ENCODE measurements at places on chromosomes 2 and 18.

- no peak for DNase-seq
Measured at GRCh38 chr2:176193048-176193447, 4.6 kb downstream of the HOXD1 start.

DNA sequence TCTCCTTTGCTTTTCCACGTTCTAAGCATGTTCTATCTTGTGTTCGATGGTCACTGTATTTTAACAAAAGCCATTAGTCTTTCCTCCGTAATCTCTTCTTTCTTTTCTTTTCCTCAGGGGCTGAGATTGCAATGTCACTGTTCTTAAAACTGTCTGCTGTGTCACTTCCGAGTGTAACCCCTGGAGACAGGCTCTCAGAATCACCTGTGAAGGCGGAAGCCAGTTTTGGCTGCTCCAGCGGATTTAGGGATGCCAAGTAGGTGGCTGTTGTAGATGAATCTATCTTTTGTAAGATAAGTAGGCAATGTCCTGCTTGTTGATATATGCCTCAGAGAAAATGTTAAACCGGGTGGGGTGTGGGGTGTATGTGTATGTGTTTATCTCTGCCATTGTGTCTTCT lies 94.7 kb upstream of the L3MBTL4 start:
- DNase-seq = no peak

DNA sequence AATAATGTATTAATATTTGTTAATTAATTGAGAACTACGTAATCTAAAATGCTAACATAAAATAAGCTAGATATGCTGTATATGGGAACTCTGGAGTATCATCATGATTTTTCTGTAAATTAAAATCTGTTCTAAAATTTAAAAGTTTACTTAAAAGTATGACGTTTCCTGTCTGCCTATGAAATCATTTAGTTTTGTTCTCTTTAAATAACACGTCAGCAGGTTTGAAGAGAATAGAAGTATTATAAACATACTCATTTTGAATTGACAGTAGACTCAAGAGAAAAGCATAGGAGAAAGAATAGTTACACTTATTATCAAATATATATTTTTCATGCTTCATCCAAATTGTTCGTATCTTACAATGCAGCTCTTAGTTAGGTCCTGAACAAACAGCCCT lies 19.1 kb upstream of the ZNF804A start:
- DNase-seq = no peak

GRCh38 chr2:235960011-235960715 lies 208.0 kb downstream of the GBX2 start:
- no peak for DNase-seq

GRCh38 chr18:73331212-73331772 lies 463.5 kb upstream of the NETO1 start:
- DNase-seq = no peak

DNA sequence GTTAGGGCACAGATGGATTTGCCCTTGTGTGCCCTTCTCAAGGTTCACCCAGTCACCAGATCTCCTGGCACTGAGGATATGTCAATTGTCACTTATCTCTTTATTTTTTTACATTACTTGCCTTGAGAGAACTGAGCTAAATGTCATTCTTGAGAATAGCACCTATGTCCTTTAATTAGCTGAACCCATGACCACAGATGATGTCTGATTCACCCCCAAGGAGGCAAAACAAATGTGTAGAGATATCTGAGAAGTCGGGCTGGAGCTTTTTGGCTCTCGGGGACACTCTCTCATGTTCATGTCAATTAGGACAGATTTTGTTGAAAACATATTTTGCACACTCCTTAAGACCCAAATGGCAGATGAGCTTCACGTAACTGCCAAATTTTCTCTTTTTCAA lies 171.4 kb upstream of the LRRTM1 start:
- DNase-seq = no peak

GRCh38 chr18:65145312-65145711 lies 605.5 kb upstream of the CDH7 start:
- no peak for DNase-seq

DNA sequence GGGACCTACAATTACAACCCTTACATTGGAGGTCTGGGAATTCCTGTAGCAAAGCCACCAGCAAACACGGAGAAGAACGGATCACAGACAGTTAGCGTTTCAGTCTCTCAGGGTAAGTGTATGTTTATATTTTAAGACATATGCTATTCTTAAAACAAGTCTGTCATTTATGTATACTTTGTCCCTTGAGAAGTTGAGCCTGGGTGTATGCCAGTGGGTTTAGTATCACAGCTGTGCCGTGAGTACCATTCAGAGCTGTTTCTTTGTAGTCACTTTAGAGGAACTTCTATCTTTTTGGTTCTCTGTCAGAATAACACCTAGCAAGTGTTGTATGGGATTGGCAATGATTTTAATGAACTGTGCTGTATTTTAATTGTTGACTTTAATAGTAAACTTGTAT lies 125.6 kb downstream of the BIRC6 start:
- peak; percentile 5 for DNase-seq

GRCh38 chr2:19484736-19485135 lies 126.3 kb upstream of the OSR1 start:
- no peak for DNase-seq

- DNase-seq = no peak
Measured at GRCh38 chr2:161166538-161167409, 6.5 kb downstream of the TANK start.

GRCh38 chr18:58536202-58536516 lies 92.7 kb downstream of the ALPK2 start:
- DNase-seq = no peak

DNA sequence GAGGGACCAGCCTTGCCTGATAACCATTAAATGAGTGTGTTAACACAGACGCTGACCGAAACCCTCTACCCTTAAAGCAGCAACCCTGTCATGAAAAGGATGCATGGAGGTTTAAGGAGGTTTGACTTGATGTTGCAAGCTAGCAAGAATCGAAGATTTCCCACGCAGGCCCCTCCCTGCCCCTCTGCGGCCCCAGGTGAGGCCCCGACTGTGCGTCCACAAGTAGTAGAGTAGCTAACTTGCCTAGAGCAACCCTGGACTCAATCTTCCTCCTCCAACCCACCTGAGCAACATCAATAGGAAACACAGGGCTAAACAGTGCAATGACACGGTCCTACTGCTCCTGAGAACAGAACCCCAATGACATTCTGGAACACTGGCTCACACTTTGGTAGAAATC lies 150.1 kb downstream of the COL4A4 start:
- no peak for DNase-seq

- no peak for DNase-seq
Measured at GRCh38 chr2:12616456-12617156, 100.1 kb upstream of the TRIB2 start.

GRCh38 chr2:223532712-223533111 lies 69.4 kb downstream of the SCG2 start:
- DNase-seq = no peak

GRCh38 chr2:108905176-108905575 lies 83.8 kb downstream of the EDAR start:
- no peak for DNase-seq

GRCh38 chr2:196944570-196944969 lies 18.1 kb upstream of the PGAP1 start:
- DNase-seq = no peak

DNA sequence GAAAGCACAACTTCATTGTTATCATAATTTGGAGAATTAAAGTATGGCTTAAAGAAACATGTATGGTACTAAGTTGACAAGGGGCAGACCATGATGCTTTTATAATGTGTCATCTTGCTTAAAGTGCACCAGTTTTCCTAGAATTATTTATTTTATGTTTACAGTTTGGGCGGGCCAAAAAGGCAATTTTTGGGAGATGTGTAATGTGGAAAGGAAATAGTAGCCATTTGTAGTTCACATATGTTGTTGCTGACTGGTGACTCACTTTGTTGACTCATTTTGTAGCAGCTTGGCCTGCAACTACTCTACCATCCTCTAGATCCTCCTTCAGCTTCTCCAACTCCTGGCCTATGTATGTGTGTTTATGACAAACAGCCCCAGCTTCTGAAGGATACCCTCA lies 7.7 kb downstream of the ZSCAN30 start:
- no peak for DNase-seq

DNA sequence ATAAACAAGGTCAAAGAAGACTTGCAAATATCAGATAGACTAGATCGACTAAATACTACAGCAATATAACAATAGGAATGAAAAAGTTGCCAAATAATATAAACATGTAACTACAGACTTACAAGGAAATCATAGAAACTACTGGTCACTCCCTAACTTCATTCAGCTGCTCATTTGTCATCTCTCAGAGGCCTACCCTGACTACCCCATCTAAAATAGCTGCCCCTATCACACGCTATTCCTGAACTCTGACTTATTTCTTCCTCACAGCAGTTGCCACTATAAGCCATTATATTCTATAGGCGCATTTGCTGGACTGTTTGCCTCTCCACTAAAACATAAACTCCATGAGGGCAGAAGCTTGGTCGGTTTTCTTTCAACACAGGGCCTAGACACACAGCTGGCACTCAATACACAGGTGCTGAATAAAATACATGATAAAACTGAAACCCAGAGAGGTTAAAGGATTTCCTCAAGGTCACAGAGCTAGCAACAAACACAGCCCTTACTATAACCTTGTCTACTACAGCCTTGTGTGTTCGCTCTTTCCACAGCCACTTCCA lies 1.8 kb downstream of the STRN start:
- no peak for DNase-seq

DNA sequence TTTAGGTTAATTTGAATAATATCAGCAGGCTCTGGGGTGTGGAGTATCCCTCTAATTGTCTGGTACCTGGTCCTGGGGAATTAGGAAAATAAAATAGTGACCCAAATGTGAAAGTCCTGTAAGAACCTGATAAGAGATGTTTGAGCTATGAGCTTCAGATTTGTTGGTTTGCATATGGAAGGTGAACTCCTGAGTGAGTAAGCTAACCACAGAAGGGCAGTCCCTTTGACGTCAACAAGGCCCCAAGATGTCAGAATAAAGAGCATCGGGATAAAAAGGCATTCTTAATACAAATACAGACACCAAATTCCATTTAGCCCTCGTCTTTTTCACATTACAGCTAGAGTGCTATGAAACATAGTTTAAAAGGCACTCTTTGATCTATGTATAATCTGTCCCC lies 1366.3 kb upstream of the TMEFF2 start:
- no peak for DNase-seq

GRCh38 chr2:108629417-108629816 lies 89.9 kb upstream of the RANBP2 start:
- no peak for DNase-seq

DNA sequence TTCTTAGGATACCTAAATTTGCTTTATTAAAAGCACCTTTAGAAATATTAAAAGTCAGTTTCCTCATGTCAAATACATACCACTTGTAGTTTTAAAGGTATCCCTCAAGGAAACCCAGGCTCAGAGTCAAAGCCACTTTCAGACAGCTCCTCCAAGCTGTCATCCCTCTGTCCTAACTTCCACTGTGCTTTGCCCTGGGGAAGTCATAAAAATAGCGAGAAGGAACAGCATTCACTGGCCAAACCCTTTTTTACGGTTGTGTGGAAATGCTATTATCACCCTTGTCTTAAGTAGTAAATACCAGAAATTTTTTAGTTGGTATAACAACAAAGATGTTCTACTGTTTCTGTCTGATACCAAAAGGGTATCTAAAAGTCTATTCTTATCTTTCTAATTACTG lies 680.5 kb downstream of the ZEB2 start:
- no peak for DNase-seq

DNA sequence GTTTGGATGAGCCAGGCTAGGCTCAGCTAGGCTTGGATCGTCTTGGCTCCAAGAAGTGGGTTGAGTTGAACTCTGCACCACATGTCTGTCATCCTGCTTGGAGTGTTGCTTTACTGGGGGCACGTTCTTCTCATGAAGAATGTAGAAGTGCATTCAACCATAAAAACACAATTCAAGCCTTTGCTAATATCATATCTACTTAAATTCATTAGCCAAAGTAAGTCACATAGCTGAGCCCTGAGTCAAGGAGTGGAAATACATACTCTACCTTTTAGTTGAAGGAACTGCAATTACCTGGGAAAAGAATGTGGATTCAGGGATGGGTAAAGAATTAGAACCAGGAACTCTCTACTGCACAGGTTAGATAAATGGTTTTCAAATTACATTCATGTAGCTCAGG lies 360.4 kb upstream of the KCNH7 start:
- no peak for DNase-seq

GRCh38 chr18:13500869-13501542 lies 225.4 kb downstream of the FAM210A start:
- peak; percentile 78 for DNase-seq

- DNase-seq = no peak
Measured at GRCh38 chr2:191740016-191740419, 62.1 kb downstream of the NABP1 start.

- no peak for DNase-seq
Measured at GRCh38 chr18:27887711-27888495, 289.0 kb downstream of the CDH2 start.

- DNase-seq = no peak
Measured at GRCh38 chr18:9333441-9334328, 888 bp upstream of the TWSG1 start.

DNA sequence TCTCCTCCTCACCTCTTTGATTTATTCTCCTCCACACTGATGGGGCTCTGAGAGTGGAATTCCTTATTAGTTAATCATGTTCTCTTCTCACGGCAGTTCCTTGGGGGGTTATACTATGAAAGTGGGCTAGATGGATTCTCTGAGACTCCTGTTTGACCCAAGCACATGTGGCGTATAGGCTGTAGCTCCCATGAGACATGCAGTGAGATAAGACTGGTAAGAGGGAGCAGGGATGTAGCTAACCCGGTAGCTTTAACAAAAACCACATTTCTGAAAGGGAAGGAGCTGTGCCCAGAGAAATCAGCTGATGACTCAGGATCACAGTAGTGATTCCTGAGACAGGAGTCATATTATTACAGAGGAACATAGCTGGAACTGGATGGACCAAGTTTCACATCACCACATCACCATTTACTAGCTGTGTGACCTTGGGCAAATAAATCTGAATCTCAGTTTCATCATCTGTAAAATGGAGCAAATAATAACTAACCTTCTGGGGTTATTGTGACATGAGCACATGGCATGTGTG lies 82.9 kb downstream of the CRIM1 start:
- no peak for DNase-seq

- no peak for DNase-seq
Measured at GRCh38 chr2:62501794-62502500, 4.0 kb downstream of the TMEM17 start.

GRCh38 chr2:109701362-109701761 lies 87.2 kb downstream of the SOWAHC start:
- DNase-seq = no peak

- peak; percentile 51 for DNase-seq
Measured at GRCh38 chr2:233141901-233142300, 81.8 kb downstream of the INPP5D start.

DNA sequence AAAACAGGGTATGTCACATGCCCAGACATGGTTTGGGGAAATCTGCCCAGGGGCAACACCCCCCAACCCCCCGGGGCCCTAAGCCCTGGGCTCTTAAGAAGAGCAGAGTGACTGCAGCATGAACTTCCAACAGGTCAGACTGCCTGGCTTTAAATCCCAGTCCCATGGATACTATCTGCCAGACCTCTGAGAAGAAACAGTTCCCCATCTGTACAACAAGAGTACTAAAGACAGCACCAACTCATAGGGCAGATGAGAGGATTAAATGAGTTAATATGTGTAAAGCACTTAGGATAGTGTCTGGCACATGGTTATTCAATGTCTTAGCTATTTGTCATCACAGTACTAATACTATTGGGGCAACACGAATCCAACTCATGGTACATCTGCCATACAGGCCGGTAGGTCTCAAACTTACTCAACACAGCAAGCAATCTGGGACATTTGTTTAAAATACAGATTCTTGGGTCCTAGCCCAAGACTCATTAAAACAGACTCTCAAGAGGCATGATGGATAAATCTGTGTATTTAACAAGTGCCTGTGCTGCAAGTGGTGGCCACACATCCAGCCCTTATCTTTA lies 23.4 kb downstream of the CDH2 start:
- no peak for DNase-seq
